ENCODE measurements at places on chromosomes 16 and 17. TPM values are rescaled to one million over a fixed set of nuclear protein-coding genes. Genes with fewer than 3 reads are reported as not detected.

Gene HIRIP3
- 19.9 TPM for polyA plus RNA-seq

DNA sequence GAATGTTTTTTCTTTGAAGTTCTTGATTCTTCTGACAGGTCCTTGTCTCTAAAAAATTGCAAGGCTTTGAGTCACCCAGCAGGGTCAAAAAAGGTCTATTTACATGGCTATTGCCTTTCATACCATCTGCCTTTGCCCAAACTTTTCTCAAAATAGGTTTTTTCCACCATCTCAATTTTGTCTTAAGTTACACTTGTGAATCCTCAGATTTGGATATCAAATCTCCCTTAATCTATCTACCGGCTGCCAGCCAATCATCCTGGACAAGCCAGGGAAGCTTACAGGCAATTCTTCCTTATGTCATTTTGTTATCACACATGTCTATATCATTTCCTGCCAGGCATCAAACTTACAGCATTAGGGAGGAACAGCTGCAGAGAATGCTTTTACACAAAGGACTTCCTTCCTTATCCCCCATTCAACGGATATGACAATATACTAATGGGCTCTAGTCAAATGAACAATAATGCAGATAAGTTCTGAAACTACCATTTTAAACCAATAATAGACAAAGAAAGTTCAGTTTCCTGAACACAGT is 104.1 kb upstream of the CORO6 start:
- DNase-seq, result no peak

Gene FAM117A
- polyA plus RNA-seq, result 19.9 TPM

GRCh38 chr17:79754370-79754769 is 23.6 kb upstream of the CBX2 start:
- no peak for DNase-seq

Gene SLFN11
- polyA plus RNA-seq, result 16.8 TPM

- DNase-seq, result no peak
These were observed 25.8 kb upstream of the TNFSF12 start for GRCh38 chr17:7523033-7523432.

DNA sequence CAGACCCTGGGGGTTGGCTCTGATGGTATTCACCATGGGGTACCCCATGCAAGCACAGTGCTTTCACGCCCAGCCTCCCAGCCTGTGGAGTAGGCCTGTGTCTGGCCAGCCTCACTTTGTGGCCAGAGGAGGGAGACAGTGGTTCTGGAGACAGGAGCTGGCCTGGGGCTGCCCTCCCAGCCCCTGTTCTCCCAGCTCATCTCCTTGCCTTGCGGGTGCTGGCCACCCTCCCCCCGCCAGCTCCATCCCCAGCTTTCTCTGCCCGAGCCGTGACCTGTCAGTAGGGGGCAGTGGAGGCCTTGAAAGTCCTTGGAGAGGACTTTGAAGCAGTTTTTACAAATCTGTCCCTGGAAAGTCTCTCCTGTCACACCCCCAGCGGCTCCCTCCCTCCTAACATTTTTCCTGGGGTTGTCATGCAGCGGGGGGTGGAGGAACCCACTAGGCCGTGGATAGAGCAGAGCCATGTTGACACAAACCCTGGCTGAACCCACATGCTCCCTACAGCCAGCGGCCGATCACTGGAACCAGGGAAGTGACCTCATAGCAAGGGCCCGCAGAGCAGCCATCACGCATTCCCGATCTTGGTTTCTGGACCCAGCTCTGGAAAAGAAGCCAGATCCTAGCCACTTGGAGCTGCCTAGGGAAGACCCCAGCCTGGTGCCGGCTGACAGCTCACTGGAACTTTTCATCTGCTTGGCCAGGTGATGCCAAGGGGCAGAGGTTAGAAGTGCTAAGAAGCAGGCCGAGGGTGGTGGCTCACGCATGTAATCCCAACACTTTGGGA is 289.4 kb downstream of the SEC14L1 start:
- DNase-seq, result peak; percentile 91

DNA sequence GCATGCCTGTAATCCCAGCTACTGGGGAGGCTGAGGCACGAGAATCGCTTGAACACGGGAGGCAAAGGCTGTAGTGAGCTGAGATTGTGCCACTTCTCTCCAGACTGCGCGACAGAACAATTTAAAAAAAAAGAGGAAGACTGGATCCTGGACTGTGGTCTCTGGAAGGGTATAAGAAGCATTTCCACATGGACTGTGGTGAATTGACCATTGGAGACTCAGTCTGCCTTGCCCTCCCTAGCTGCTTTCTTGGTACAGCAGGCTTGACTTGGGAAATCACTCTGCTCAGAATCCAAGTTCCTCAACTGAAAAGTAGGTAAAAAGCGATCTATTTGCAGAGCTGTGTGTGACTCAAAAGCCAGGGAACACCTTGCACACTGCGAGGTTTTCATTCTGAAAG is 1.0 kb upstream of the MGRN1 start:
- DNase-seq, result no peak

- DNase-seq, result no peak
These were observed 2064.6 kb downstream of the TP53TG3F start for GRCh38 chr16:35523991-35524390.

Gene RNF112
- polyA plus RNA-seq, result 1.3 TPM

- no peak for DNase-seq
These were observed 191.7 kb downstream of the IRF8 start for GRCh38 chr16:86090461-86091170.

GRCh38 chr16:55913716-55914115 is 38.5 kb upstream of the CES5A start:
- DNase-seq, result no peak

DNA sequence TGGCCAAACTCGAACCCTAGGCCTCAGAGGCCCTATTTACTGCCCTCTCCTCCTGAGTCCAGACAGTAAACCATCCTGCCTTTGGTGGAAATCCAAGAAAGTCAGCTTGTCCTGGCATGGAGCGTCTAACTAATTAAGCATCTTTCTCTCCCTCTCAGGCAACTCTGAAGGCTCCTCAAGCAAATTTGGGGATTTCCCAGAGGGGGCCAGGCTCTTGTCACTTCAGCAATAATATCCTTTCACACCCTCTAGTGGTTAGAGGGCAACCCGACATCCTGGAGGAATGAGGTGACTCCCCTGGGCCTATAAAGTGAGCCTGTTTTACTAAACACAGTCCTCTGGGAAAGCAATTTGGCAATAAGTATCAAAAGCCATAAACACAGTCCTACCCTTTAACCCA is 60.4 kb downstream of the NOG start:
- no peak for DNase-seq

Gene LYRM1
- 48.1 TPM for polyA plus RNA-seq

GRCh38 chr16:75304521-75305363 is 53.3 kb upstream of the BCAR1 start:
- DNase-seq, result no peak

Gene ARHGDIG
- 4.2 TPM for polyA plus RNA-seq

GRCh38 chr17:9185142-9185541 is 163.8 kb downstream of the NTN1 start:
- no peak for DNase-seq

- no peak for DNase-seq
These were observed 2.3 kb downstream of the GRB2 start for GRCh38 chr17:75403131-75403530.

- DNase-seq, result no peak
These were observed 81.1 kb upstream of the DNAH17 start for GRCh38 chr17:78658281-78658785.

Gene KRTAP9-8
- not detected for polyA plus RNA-seq

GRCh38 chr17:53588317-53588716 is 234.4 kb upstream of the KIF2B start:
- no peak for DNase-seq

Gene SHISA9
- 3.6 TPM for polyA plus RNA-seq

- DNase-seq, result peak; percentile 86
These were observed 190.6 kb downstream of the SEC14L1 start for GRCh38 chr17:77331301-77331864.

GRCh38 chr16:87047221-87048037 is 269.8 kb downstream of the C16orf95 start:
- no peak for DNase-seq

- DNase-seq, result no peak
These were observed 717.2 kb downstream of the WWOX start for GRCh38 chr16:78816499-78817195.

Gene MMP25
- polyA plus RNA-seq, result 1.5 TPM

Gene GGA2
- 115 TPM for polyA plus RNA-seq

Gene MRTFB
- 37.8 TPM for polyA plus RNA-seq

- no peak for DNase-seq
These were observed 885.5 kb downstream of the CDH11 start for GRCh38 chr16:64236316-64236715.

DNA sequence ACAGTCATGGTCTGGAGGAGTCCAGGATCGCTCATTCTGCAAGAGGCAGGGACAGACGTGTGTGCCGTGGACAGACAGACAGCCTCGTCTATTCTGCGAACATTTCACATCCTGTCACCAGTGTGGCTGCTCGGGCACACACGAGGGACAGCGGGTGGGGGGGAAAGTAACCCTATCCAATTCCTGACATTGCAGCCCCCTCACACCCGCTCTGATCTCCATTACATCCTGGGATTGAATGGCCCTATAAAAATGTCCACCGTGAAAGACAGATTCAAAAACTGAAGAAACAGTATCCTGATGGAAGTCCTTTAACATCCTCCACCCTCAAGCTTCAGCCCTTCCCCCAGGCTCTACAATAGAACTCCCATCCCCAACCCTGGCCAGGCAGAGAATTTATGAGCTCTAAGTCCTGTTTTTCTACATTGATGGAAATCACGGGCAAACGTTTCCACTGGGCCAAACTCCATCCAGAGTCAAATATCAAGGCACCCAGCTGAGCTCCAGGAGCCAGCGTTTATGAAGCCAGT is 39.4 kb downstream of the HS3ST3A1 start:
- peak; percentile 84 for DNase-seq

Gene OTOP3
- polyA plus RNA-seq, result not detected

- no peak for DNase-seq
These were observed 850 bp upstream of the PNMT start for GRCh38 chr17:39667262-39667944.

DNA sequence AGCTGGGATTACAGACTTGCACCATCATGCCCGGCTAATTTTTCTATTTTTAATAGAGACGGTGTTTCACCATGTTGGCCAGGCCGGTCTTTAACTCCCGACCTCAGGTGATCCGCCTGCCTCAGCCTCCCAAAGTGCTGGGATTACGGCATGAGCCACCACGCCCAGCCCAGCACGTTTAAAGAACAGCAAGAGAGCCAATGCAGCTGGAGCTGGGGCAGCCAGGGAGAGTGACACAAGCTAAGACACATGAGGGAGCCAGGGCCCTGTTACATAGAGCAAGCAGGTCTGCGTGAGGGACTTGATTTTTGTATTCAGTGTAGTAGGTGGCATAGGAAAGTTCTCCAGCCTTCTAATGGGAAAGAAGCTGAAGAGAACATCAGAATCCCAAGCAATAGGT is 21.7 kb upstream of the GOSR2 start:
- no peak for DNase-seq

Gene TRIM37
- 24.8 TPM for polyA plus RNA-seq

DNA sequence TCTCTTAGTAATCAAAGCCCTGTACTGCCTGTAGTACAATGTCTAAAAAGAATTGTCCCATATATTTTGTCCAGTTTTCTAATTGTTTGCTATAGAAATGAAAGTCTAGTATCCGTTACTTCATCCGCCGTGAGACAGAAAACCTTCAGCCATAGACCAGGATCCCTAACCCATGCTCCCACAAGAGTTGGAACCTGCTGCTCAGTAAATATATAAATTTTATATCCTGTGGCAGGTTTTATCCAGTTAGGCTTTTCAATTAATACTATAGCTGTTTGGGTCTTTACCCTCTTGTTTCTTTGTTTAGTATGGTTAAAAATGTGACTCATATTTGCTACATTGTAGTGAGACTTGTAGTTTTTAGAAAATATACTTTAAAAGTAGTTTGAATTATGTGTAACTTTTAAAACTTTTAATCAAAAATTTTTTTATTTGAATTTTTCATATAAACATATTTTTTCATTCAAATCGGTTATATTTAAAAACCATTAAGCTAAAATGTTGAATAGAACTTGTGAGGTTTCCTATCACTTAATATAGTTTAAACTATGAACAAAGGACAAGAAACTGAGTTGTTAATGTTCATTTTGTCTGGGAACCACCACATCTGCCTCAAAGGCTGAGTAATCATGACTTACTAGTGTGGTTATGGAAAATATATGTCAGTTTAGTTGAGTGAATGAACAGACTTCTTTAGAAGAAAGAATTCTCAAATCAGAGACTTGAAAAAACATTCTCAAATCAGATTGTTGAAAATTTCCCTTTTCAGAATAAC is 54.8 kb downstream of the VMP1 start:
- no peak for DNase-seq
